ENCODE measurements at places on chromosomes 13 and 19.

GRCh38 chr13:77776704-77777103 lies 79.2 kb downstream of the SLAIN1 start:
- DNase-seq, result no peak

- DNase-seq, result no peak
Observed at GRCh38 chr19:4985551-4985991, 16.7 kb downstream of the KDM4B start.

- peak; percentile 88 for DNase-seq
Observed at GRCh38 chr19:4669723-4670480, at the start of gene MYDGF. TSS of gene MYDGF (minus strand) at chr19:4670342. CDS start at chr19:4670334, 8 bp downstream.

GRCh38 chr19:46495786-46496099 lies at the start of gene PNMA8B:
TSS of gene PNMA8B (minus strand) at chr19:46495867. CDS start at chr19:46495465, 402 bp downstream.
- DNase-seq, result peak; percentile 84

DNA sequence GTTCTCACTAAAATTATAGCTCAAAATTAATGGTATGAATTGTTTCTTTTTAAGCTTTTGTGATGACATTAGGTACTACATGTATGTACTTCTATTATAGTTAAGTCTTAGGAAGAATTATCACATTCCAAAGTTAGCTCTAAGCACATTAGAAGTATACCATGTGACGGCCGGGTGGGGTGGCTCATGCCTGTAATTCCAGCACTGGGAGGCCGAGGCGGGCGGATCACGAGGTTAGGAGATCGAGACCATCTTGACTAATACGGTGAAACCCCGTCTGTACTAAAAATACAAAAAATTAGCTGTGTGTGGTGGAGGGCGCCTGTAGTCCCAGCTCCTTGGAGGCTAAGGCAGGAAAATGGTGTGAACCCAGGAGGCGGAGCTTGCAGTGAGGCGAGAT lies 1265.1 kb upstream of the SPRY2 start:
- no peak for DNase-seq

GRCh38 chr13:95222733-95223018 lies 78.6 kb downstream of the ABCC4 start:
- DNase-seq, result no peak

DNA sequence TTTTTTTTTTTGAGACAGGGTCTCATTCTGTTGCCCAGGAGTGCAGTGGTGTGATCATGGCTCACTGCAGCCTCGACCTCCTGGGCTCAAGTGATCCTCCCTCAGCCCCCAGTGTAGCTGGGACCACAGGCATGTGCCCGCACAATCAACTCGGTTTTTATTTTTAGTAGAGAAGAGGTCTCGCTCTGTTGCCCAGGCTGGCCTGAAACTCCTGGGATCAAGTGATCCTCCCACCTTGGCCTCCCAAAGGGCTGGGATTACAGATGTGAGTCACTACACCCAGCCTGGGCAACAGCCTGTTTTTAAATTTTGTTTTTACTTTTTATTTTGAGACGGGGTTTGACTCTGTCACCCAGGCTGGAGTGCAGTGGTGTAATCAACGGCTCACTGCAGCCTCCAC lies 2.3 kb upstream of the KDM4B start:
- DNase-seq, result no peak

GRCh38 chr19:50978772-50979390 lies 4.8 kb downstream of the KLK7 start:
- no peak for DNase-seq

DNA sequence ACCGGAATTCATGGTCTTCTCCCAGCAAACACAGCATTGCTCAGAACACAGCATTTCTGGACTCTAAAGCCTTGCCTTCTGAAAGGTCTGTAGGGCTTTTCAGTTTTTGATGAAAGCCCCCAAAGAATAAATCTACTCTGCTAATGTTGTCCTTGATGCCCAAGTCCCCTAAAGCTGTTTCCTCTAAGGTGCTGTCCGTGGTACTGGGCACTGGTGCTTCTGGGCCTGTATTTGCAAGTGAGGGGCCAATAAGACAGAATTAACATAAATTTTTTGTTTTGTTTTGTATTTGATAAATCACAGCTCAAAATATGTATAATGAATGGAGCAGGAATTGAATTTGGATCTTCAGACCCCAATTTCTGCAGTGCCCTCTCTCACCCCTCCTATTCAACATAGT lies 12.1 kb upstream of the LGALS13 start:
- DNase-seq, result no peak

GRCh38 chr13:21670883-21671619 lies at the start of gene FGF9:
TSS of gene FGF9 (plus strand) at chr13:21671073. CDS start at chr13:21671913, 840 bp downstream.
- peak; percentile 72 for DNase-seq

- no peak for DNase-seq
Observed at GRCh38 chr13:51003642-51004041, 94.1 kb downstream of the RNASEH2B start.

GRCh38 chr19:18196511-18196845 lies 3.5 kb downstream of the MPV17L2 start:
- no peak for DNase-seq

DNA sequence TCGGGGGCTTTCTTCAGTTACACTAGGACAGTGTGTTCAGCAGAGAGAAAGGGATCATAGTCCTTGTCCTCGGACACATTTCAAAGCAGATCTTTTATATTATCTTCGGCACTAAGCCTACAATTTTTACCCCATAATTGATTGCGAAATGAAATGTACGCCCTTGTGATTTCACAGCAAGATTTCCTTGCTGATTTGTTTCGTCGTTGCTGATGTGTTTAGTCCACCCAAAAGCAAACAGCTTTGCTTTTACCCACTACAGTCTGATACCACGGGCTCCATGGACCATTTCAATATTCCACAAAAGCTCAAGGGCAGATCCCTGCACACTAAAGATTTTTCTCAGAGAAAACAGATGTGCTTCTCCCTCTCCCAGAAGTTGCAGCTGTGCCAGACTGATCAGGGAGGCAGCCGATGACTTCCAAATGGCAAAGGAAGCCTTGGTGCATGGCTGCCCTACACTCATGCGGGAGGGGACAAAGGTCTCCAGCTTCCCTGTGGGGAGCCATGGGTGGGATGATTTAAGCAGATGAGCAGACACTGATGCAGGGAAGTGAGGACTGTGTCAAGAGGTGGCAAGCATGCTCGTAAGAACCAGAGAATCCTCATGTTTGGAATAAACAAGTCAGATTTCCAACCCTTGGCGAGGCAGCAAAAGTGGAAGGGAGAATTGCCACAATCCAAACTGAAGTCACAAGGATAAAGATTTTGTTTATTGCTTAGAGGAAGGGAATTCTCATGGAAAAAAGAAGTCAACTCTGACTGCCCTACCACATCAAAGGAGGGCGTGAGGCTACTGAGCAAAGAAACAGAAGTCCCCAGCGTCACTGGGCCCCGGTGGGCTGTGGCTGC lies 81.1 kb downstream of the STK24 start:
- DNase-seq, result no peak

DNA sequence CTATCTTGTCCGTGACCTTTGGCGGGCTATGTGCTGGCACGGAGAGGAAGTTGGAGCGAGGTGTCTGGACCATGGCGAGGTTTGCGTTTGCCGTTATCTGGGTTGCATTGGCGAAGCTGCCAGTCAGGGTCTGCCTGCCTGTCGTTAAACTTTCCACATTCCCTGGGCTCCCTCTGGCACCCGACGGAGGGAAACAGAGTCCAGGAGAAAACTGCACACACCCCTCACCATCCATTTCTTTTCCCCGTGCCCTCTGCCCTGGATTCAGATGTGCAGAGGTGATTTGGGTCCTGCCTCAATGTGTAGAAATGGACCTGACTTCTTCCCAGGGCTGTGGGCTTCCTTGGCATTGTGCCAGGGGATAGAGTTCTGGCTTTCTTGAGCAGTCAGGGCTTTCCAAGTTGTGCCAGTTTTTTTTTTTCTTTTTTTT lies 142.4 kb downstream of the URI1 start:
- no peak for DNase-seq

DNA sequence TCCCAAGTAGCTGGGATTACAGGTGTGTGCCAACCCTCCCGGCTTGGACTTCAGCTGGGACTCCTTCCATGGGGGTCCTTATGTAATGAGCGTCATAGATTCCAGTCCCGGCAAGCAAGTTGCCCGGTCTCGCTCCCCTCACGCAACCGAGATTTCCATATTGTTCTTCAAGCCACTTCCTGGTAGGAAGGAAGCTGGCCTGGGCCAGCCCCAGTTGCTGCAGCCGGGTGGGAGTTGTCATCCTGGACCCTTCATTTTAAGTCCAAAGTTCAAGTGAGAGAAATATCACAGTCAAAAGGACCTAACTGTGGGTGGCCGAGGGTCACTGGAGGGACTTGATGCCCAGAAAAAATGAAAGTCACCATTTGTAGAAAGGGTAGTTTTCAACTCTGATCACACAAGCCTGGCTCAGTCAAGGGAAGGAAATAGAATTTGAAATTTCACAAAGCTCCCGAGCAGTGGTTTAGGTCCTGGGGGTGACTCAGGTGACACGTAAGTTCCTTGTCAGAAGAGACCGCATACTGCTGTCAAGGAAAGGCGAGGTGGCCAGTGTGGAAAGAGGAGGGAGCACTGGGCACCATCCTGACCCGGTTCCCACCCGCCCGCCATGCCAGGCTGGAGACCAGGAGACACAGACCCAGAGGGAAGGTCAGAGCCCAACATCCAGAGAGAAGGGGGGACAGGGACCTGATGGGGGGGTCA lies 5.3 kb downstream of the FGF21 start:
- DNase-seq, result no peak

DNA sequence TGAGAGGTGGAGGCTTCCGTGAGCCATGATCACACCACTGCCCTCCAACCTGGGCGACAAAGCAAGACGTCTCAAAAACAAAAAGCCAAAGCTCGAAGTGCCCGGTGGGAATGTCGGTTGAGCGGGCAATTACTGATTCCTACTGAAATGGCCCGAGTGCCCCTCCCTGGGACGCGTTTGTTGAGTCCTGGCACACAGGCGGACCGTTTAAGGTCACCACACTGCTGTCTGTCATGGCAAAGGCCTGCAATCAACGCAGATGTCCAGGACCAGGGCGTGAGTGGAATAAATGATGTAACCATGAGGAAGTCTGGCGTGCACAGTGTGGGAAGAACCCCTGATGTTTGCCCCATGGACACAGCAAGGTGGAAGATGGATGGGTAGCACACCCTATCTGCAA lies 19.2 kb upstream of the C2CD4C start:
- DNase-seq, result no peak

DNA sequence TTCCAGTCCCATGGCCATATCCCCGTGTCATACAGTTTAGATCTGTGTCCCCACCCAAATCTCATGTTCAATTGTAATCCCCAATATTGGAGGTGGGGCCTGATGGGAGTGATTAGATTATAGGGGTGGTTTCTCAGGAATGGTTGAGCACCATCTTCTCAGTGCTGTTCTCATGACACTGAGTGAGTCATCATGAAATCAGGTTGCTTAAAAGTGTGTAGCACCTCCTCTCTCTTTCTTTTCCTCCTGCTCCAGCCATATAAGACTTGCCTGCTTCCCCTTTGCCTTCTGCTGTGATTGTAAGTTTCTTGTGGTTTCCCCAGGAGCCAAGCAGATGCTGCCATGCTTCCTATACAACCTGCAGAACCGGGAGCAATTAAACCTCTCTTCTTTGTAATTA lies 197.8 kb downstream of the NALCN start:
- no peak for DNase-seq

- no peak for DNase-seq
Observed at GRCh38 chr19:55418185-55418584, 10.6 kb upstream of the UBE2S start.

- no peak for DNase-seq
Observed at GRCh38 chr13:44755872-44756271, 179.7 kb upstream of the TSC22D1 start.

DNA sequence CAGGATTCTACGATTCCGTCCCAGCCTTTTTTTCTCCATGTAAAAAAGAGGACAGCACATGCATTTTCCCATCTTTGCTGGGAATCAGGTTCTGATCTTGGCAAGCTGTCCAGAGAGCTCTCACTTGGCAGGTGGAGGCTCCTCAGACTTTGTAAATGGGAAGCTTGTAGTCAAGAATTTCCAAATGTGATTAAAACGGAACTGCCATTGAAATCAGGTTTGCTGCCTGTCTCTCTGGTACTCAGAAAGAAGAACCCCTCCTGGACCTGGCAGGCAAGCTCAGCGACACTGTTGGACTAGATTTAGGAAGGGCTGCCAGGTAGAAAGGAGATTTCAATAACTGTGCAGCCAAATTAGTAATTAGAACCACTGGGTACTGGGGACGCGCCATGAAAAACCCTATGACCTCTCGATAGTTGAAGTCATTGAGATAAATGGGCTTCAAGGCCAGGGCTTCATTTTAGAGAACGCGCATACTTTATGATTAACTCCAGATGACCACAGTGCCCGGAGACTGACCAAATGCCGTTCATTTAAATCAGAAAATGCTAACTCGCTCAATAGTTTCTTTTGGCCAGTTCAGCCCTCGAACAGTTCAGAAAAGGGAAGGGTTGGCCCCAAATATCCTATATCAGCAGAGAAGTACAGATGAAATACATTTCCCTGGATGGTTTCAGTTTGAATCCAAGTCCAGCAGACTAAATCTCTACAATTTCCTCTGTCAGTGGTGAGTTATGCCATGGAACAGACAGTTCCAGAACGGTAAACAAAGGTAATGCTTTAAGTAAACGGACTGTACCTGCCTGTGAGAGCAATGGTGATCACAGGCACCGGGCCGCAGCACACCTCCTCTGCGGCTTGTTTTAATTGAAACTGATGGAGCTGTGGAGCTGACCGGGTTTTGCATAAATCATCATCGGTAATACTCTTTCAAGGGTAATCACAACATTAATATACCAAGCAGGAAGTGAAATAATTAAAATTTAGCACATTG lies 517.4 kb downstream of the RFC3 start:
- no peak for DNase-seq

DNA sequence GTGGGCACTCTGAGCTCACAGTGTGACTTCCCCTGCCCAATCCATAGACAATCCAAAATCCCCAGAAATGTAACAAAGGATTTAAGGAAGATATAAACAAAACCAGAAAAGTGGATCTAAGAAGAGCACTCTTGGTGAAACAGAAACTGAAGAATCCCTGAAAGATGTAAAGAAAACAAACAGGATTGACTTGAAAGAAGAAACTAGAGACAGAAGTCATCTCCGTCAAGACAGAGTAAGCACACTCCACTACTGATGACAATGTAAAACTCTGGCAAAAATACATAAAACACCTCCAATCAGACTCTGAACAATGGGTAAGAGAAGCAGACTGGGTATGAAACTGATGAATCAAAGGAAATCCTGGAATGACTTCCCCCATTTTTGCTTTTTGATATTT lies 13.5 kb downstream of the TUBGCP3 start:
- DNase-seq, result no peak

GRCh38 chr19:41862445-41862986 lies 2.5 kb downstream of the RPS19 start:
- no peak for DNase-seq

- DNase-seq, result peak; percentile 65
Observed at GRCh38 chr13:21124852-21125251, 51.5 kb downstream of the SKA3 start.
